HFF-Myc (cell line): ENCODE measurements at places on chromosomes 12 and 14.

GRCh38 chr14:106174206-106174605, 647.8 kb downstream of the TMEM121 start:
- no peak for DNase-seq

DNA sequence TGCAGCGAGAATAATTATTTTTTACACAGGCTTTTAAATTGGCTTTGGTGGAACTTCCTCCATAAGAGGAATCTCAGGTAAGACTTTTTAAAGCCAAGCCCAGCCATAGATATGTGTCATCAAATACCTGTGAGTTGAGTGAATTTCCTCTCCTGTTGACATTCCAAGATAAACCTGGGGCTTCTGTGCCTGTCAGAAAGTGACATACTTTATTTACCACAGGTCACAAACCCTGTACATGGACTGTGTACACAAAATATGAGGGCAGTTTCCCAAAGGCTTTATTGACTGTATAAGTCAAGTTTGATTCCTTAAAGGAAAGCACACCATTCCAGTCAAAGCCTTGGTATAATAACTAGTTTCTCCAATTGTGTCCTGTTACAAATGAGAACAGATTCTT, 25.9 kb upstream of the SRSF5 start:
- DNase-seq = no peak

GRCh38 chr14:42980419-42980818, 1373.7 kb downstream of the LRFN5 start:
- no peak for DNase-seq

GRCh38 chr14:56273155-56273554, 154.9 kb downstream of the PELI2 start:
- no peak for DNase-seq

DNA sequence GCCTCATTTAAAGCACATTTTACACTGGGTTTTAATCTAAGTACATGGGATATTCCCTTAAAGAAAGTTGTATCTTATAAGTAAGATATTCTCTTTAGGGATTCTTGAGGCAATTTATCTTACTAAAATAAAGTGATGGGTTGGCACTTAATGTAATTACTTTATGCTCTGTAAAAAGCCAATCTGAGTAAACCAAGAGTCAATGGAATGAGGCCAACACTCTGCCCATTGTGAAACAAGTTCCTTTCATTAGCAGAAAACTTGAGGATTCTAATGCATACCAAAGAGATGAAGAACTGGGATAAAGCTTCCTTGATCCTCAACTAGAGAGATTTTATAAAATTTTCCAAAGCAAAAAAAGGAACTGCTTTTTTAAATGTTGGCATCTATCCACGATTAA, 121.2 kb downstream of the METTL25 start:
- DNase-seq = no peak

DNA sequence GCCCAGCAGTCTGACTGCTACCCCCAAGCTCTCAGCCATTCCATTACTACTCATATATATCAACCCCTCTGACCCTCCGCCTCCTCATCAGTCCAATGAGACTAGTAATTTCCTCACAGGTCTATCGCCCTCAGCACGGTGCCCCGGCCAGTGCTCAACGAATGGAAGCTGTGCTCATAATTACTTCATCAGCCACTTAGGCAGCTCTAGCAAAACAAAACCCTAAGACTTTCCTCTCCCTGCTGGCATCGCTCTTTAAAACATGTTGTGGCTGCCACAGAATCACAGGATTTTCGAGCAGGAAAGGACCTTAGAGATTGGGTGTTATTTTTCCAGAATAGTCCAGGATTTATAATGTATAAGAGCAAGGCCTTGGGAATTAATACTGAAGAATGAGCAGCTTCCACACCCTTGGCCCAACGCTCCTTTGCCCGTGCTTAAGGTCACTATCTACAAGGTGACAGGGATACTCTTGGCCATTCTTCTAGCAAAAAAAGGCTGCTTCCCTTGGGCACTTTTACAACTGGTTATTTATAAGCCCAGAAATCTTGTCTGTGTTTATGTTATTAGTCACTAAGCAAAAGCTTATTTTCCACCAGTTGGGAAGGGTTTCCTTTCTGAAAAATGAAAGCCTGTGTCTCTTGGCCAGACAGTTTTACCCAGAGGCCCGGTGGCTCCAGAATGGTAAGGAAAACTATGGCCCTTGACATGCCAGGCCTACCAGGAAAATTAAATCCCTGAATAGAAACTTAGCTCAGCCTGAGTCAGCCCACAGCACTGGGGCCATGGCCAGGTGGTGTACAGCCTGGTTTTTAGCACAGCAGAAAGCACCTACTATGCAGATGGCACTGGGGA, 47.9 kb downstream of the NUAK1 start:
- DNase-seq = peak; percentile 43

DNA sequence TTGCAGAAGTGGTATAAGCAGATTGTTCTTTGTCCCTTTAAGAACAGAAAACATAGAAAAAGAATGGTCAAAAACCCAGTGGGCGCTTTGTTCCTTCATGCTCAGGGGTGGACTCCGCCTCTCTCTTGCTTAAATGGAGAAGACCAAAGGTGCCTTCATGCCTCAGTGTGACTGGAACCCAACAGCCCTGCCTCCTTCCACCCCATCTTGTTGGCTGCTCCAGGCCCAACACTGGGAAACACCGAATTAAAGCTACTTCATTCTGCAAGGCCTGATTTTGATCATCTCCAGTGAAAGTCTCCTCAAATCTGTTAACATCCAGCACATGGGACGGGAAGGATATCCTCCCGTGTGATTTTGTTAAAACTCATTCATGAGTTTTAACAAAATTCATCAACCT, 103.7 kb downstream of the BCL11B start:
- DNase-seq = no peak

GRCh38 chr12:110243227-110243626, 37.8 kb upstream of the ATP2A2 start:
- DNase-seq = no peak

DNA sequence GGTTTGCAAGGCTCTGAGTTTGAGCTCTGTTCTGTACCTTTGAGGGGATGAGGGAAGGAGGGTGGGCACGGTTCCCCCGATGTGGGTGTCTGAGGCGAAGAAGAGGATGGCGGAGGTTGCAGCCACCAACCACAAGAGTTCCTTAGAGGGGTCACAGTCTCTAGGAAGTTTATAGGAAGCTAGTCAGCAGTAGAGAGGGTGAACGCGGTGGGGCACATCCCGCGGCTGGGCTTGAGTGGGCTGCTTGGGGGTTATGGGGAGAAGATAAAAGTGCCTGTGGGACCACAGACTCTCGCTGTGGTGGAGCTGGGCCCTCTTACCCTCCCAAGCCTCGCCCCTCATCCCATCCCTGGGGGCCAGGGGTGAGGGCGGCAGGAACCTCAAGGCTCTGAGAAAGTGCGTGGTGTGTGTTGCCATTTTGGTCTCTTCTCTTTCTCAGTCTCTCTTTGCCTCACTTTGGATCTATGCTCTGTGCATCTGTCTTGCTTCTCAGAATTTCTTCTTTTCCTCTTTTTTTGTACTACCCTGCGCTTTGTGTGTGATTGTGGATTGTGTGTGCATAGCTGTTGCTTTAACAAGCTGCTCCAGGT, 2.7 kb downstream of the CD4 start:
- DNase-seq = no peak

GRCh38 chr14:38124506-38124905, 83.2 kb upstream of the SSTR1 start:
- no peak for DNase-seq
